ENCODE measurements at places on chromosomes 5 and 9.

DNA sequence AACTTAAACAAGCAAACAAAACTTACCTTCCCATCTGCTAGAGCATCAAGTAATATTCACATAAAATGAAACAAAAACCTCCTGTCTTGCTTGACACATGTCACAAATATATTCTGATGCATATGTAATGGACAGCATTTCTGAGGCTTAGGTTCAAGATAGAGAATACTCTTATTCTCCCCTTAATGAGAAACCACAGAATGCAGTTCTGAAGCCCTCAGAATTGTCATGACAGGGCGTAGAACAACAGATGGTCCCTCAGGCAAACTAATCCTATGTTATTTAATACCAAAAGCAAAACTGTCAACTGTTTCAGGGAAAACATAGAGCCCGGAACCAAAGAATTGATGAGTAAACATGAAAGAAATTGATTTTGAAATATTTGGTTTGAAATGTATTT is 229.9 kb upstream of the RIOK2 start:
- no peak for DNase-seq

DNA sequence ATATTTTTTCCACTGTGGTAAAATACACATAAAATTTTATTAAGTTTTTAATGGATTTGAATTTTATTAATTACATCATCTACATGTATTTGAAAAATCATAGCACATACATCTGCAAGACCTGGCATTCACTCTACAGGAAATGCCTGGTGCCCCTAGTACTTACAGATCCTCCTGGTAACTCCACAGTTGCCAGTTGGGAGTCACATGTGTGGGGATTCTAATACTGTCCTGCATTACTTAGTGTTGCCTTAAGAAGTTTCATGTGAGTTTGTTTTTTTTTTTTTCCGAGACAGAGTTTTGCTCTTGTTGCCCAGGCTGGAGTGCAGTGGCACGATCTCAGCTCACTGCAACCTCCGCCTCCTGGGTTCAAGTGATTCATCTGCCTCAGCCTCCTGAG is 18.1 kb downstream of the KDM3B start:
- DNase-seq, result no peak

DNA sequence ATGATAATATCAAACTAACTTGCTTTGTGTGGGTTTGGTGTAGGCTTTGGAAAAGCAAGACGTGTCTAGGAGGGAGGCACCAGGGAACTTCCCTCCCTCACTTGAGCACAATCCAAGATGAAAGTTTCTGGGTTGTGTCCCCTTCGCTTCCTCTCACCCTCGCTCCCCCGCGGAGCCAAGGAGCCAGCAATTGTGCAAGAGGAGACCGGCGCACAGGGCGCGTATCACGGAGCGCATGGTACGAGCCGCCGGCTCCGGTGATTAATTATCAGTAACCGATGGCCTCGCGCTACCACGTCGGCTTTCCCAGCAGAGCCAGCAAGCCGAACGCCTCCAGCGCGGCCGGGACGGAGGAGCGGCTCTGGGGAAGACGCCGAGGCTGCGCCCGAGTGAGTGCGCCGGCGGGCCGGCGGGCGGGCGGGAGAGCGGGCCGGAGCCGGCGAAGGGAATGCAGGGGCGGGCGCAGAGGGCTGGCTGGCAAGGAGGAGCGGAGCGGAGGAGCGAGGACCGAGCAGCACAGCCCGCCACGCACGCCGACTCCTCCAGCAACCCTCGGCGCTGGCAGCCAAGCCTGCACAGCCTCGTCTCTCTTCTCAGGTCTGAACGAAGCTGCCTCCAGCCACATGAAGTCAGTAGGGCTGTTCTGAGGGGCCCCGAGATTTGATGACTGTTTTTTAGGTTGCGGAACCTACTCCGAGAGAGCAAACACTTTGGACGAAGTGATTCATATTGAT is 143.6 kb downstream of the BNC2 start:
- peak; percentile 64 for DNase-seq

GRCh38 chr5:36237751-36238150 is 4.0 kb downstream of the NADK2 start:
- DNase-seq, result no peak

- DNase-seq, result no peak
Observed at GRCh38 chr5:166279828-166280227, 2011.6 kb upstream of the WWC1 start.

- no peak for DNase-seq
Observed at GRCh38 chr5:170362102-170362501, 27.1 kb downstream of the KCNMB1 start.

- no peak for DNase-seq
Observed at GRCh38 chr5:82351754-82352145, 73.6 kb upstream of the RPS23 start.

GRCh38 chr5:14571901-14572300 is 9.7 kb upstream of the OTULINL start:
- DNase-seq, result no peak

DNA sequence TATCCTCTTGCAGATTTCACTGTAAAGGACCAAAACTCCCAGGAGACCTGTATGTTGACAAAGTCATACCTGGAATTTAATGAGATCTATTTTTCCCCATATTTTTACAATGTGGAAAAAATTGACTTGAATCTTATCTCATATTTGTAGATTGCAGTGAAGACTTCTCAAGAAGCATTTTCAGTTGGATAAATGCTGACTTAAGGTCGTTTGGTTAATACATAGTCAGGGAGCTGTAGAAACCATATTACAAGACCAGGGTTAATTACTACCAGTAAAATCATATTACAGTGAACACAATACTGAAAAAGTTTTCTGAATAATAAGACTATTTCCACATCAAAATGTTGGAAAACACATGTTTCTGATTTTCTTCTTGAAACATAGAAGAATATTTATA is 119.8 kb downstream of the ATG10 start:
- DNase-seq, result no peak

- no peak for DNase-seq
Observed at GRCh38 chr5:30040488-30041118, 1152.9 kb upstream of the CDH6 start.

DNA sequence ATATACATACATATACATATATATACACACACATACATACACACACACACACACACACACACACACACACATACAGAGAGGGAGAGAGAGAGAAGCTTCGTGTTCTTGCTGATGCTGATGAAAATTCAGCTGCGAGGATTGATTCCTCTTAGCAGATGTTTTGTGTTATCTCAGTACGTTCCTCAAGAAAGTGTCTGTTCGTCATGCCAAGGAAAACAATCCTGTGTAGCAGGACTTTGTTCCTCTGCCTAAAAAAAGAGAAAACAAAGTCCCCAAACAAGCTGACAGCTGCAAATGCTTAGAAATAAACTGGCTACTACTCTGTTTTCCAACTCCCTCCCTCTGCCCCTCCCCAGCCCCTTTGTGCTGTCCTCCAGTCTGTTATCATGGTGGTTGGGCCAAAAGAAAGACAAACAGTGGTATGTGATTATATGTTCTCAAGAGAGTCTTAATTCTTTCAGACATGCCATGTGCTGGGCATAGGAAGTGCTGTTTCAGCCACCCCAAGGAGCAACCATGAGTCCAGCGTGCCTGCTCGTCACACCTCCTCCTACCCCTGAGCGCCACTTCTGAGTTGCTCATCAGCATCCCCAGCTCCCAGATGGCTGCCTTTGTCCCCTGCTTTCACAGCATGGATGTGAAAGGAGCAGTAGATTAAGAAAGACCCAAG is 71.5 kb upstream of the EQTN start:
- no peak for DNase-seq

GRCh38 chr9:99169982-99170761 is 51.6 kb downstream of the ALG2 start:
- DNase-seq, result no peak

GRCh38 chr9:36865731-36866635 is 168.1 kb downstream of the PAX5 start:
- DNase-seq, result no peak

DNA sequence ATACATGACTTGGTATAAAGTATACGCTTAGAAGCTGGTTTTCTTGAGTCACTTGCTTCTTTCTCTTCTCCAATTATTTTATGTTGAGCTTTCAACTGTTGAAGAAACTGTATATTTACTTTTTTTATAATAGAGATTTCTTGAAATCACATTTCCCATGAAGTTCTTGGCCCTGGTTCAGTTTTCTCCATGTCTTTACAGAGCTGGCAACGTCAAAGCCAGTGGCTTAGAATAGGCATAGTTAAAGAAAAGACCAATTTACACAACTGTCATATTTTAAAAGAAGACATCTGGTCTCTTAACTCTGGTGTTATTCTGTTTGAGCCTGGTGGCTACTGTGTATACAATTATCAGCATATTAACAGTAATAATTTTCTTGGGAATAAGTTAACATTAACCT is 1249.3 kb downstream of the CDH12 start:
- DNase-seq, result no peak

DNA sequence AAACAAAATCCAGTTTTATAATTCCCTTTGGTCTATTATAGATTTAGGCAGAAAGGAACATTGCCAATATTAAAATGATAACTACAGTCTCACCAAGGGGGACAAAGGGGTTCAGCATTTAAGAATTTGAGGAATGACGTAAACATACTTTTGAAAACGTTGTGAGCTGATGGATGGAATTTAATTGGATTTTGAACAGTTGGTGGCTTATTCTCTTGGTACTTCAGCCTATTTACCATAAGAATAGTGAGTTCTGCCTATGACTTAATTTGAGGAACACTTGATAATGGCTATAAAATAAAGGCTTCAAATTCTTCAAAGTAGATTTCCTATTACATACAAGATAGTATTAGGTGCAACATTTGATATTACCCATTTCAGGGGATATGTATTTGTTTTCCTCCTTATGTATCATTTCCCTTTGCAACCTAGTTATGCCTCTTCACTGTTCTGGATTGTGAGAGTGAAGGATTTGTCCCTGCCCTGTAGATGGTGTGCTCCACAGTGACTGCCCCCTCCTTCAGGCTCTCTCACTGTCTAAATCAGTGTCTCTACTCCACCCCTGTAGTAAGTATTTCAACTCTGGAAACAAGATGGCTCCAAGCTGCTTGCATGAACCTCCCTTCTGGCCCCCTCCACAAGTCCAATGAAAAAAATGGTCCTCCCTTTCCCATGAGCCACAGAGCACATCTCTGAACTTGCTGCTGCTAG is 225.6 kb downstream of the ARHGEF28 start:
- no peak for DNase-seq

- peak; percentile 16 for DNase-seq
Observed at GRCh38 chr5:66171349-66172344, 27.5 kb downstream of the SREK1 start.

- DNase-seq, result no peak
Observed at GRCh38 chr9:100445161-100445902, 18.4 kb downstream of the MSANTD3 start.

DNA sequence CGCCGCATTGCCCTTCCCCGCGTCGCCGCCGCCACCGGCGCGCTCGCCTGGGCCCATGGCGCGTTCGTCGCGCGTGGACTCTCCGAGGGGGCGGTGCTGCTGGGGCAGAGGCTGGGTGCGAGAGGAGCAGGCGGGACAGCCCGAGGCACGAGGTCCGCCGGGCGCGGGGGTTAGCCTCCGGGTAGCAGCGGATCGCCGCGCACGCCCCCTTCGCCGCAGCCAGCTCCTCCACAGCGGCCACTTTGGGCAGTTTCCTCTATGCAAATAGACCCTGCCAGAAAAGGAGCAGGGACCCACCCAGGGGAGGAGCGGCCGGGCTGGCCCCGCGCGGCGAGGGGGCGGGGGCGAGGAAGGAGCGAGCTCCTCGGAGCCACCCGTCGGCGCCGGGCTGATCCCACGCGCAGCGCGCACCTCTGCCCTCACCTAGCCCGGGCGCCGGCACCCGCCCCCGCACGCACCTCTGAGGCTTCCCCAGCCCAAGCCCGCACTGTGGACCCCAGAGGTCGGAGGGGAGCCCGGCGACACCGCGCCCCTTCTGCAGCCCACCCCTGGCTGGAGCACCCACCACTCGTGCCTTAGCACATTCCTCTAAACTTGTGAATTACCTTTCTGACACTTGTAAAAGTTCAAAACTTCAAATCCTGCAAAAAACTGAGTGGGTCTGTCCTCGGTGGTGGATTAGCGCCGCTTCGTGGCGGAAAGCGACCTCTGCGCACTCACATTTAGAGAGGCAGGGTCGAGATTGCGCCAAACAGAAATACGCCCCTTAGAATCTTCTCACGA is at the start of gene COL23A1:
COL23A1 (minus strand) TSS at position 253 of the 783 bp plus-strand sequence.
- DNase-seq, result no peak

- no peak for DNase-seq
Observed at GRCh38 chr5:999724-1000123, 8.9 kb upstream of the NKD2 start.

GRCh38 chr9:136867480-136867879 is 1.4 kb upstream of the EDF1 start:
- DNase-seq, result no peak

DNA sequence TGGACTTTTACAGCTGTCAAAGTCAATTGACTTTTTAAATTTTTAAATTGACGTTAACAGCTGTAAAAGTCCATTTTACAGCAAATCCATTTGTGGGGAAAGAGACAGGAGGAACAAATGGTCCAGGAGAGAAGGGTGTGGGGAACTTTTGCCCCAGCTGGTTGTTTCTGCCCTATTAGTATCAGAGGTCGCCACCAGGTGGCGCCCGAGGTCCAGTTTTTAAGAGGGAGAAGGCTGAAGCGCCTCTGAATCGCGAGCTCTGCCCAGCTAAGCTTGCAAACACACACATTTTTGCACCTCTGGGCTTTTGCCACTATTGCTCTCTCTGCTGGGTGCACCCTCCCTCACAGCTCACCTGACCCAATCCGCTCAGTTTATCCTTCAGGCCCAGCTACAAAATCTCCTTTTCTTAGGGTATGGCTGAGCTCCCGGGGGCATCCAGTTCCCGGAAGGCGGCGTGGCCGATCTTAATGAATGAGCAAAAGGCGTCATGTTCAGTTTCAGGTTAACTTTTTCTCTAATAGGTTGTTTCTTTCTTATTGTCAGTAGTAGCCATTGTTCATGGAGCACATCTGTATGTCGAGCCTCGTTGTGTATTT is 6.3 kb upstream of the TTLL11 start:
- DNase-seq, result no peak

GRCh38 chr5:4882186-4882585 is 257.9 kb upstream of the ADAMTS16 start:
- DNase-seq, result no peak

- no peak for DNase-seq
Observed at GRCh38 chr9:37287317-37287716, 135.2 kb upstream of the GRHPR start.

DNA sequence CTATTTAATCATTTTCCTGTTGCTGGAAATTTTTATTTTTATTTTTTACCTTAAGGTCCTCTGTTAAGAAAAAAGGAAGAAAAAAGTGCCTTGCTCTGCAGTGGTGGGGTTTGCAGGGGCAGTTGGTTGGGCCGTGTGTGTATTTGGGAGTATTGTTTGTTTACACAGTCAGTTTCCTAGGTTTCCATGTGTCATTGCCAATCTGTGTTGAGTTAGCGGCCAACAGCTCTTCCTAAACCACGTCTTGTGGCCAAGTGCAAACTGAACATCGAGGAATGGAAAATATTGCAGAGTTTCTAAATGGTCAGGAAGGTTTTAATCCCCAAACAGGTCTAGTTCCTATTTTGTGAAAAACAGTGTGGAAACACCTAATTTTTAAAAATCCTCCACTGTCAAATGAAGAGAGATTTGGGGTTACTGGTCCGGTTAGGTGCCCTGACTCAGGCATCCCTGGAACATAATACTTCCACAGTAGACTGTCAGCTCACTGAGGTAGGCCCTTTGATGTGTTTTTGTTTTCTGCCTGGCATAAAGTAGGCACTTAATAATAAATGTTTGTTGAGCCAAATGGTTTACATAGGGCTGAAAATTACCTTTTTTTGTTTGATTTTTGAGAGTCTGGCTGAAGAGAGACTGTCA is 37.0 kb downstream of the MAMDC2 start:
- DNase-seq, result peak; percentile 24

Measured in AG09309 (cell line).